ENCODE measurements at places on chromosomes 2 and 18.

GRCh38 chr2:230541934-230542380, 126.0 kb downstream of the SP100 start:
- DNase-seq = peak; percentile 88

- no peak for DNase-seq
These were observed 518.4 kb upstream of the LRRTM1 start for GRCh38 chr2:80822999-80823398.

DNA sequence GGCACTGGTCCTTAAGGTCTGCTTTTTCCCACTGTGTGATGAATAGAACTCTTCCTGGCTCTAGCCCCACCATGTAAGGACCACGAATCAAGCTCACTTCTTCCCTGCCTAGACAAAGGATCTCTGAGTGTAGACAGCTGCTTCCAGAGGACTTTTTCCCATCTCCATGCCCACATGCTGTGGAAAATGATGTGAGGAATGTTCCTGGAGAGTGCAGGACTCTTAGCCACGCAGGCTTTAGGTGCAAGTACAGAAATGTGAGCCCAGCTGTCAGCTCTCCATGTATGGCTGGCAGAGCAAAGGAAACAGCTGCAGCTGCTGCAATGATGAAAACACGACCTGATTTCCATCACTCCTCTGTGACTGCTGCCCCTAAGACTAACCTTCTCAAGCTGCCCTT, 35.5 kb downstream of the NXPH2 start:
- DNase-seq = no peak

DNA sequence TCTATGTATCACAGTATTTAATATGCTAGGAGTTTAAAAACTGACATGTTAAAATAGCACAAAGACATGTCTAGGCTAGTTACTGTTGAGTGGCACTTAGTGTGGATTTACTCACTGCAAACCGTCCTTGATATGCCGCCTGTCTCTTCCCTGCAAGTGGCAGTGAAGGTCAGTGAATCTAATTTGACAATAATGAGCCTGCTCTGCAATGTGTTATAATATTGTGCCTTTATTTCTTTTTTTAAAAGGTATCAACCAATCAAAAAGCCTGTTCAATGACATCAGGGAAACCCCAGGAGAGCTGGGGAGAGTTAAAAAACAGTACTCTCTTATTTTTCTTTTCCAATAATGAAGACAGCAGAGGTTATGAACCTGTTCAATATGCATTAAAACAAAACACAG, 384.1 kb downstream of the ERBB4 start:
- DNase-seq = peak; percentile 92

GRCh38 chr2:126534478-126534877, 121.5 kb upstream of the GYPC start:
- no peak for DNase-seq

DNA sequence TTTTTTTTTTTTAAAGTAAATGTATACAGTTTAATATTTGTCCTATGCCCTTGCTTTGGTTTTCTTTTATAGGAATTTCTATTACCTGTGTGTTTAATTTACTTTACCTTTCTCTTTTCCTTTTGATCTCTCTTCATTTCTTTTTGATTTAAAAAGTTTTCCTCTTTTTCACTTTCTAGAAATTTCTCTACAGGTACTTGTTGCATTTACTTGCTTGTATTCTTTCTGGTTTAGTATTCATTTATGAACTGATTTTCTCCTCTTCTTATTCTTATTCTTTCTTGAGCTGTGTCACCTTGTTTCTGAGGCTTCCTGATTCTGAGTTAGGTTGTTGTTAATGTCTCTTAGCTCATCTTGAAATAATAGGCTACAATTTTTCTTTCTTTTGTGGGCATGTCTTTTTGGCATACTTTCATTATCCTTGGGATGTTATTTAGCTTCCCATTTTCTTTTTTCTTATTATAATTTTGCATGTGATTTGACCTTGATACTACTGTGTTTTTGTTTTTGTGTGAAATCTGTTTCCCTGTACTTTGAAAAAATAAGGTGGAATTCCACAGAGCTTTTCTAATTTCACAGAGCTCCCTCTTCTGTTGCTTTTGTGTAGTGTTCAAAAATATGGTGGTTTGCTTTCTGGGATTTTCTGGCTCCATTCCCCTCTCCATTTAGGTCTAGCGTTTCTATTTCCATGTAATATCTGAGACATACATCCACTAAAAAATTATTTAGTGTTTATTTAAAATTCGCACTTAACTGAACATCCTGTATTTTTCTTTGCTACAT, 25.5 kb upstream of the ALMS1 start:
- DNase-seq = peak; percentile 7

DNA sequence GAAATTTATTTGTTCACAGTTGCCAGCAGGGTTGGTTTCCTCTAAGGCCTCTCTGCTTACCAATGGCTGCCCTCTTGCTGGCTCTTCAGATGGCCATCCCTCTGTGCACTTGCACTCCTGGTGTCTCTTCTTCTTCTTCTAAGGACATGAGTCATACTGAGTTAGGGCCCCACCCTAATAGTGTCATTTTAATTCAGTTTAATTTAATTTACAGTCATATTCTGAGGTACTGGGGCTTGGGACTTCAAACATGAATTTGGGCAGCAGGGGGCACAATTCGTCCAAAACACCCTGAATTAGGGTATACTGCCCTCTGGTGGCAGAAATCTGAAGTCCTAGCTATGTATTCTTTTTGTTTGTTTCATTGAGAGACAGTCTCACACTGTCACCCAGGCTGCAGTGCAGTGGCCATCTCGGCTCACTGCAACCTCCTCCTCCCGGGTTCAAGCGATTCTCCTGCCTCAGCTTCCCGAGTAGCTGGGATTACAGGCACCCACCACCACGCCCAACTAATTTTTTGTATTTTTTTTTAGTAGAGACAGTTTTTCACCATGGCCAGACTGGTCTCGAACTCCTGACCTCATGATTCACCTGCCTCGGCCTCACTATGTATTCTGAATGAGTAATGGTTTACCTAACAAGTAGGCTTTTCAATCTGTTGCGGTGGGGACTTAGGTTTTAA, 19.8 kb downstream of the SLC4A1AP start:
- DNase-seq = peak; percentile 91

Measured in bronchial epithelial cell (primary cell).